Lung microvascular endothelial cell (primary cell): ENCODE measurements at places on chromosomes 7 and 10. TPM values are rescaled to one million over a fixed set of nuclear protein-coding genes. Genes with fewer than 3 reads are reported as not detected.

- DNase-seq, result no peak
These were observed 150.4 kb downstream of the PPP1R3A start for GRCh38 chr7:113768387-113768786.

DNA sequence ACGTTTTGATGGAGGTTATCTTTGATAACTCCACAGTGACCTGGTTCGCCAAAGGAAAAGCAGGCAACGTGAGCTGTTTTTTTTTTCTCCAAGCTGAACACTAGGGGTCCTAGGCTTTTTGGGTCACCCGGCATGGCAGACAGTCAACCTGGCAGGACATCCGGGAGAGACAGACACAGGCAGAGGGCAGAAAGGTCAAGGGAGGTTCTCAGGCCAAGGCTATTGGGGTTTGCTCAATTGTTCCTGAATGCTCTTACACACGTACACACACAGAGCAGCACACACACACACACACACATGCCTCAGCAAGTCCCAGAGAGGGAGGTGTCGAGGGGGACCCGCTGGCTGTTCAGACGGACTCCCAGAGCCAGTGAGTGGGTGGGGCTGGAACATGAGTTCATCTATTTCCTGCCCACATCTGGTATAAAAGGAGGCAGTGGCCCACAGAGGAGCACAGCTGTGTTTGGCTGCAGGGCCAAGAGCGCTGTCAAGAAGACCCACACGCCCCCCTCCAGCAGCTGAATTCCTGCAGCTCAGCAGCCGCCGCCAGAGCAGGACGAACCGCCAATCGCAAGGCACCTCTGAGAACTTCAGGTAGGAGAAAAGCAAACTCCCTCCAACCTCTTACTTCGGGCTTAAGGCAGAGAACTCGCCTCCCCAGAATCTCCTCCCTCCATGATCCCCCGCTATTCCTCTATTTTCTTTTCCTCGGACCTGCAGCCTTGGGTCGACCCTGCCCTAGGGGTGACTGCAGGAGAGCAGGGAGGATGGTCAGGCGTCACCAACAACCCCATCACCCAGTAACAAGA, at the start of gene SERPINE1:
SERPINE1 (plus strand) TSS at position 454 of the 809 bp plus-strand sequence. CDS start 1,290 bp downstream, outside the sequence.
- peak; percentile 99 for DNase-seq

- no peak for DNase-seq
These were observed 72.9 kb upstream of the ARMC3 start for GRCh38 chr10:22854935-22855421.

DNA sequence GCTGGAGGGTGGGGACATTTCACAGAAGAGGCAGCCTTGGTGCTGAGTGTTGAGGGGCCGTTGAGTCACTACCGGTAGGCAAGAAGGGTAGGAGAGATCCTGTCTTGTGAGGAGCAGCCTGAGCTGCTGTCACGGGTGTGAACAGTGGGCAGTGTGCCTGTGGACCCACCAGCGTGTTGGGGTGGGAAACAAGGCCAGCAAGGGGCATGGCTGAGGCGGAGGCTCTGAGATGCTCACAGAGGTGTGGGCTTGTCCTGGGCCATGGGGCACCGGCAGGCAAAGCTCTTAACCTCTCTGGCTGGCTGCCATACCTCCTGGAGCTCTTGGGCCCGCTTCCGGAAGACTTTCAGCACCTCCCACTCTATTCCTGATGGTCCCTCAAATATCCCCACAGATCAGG, 33.6 kb upstream of the SMARCD3 start:
- DNase-seq, result no peak

- DNase-seq, result no peak
These were observed 71.9 kb downstream of the FOXL3 start for GRCh38 chr7:361680-362401.

DNA sequence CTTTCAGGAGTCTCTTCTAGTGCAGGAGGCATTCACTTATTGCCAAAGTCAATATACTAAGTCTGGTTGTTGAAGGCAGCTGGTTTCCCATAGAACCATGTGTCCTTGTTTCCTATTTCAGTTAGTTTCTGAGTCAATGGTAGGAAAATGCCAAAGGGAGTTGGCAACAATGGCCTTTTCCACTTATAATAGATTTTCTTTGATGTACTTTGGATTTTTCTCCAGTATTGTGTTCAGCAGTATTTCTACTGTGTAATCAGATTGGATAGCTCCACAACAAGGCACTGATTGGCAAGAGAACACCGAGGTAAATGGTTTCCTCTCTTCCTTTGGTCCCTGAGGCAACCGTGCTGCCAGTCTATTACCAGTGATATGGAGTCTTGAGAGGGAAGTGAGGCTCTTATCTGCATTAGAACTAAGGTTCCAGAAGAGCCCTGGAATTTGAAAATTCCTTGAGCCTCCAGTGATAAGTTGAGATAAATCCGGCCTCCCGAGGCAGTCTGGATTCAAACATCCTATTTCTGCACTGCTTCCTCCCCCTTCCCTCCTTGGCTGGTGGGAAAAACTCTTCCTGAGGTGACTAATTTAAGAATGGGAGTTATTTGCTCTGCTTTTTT, 7.9 kb upstream of the SEPTIN7 start:
- peak; percentile 88 for DNase-seq

DNA sequence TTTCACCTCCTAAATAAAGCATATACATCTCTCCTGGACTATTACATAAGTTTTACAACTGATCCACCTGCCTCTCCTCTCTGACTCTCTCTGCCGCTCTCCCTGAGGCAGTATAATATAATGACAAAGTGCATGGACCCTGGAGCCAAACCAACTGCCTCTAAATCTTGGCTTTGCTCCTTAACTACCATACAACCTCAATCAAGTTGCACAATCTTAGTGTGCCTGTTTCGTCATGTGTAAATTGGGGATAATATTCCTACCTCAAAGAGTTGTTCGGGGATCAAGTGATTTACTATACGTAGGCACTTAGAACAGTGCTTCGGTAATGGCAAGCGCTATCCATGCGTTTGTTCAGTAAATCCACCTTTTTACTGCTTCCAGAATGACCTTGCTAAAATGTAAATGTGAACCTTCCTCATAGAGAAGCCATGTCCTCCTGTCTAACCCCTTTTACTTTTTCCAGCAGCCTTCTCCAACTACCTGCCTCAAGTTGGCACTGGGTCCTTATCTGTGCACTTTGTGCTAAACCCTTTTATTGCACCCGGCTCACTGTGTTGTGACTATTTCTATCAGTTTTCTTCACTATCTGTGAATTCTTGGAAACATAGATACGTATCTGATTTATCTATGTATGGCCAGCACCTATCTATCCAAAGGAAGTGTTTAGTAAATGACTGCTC, 30.6 kb upstream of the DLD start:
- DNase-seq, result no peak

DNA sequence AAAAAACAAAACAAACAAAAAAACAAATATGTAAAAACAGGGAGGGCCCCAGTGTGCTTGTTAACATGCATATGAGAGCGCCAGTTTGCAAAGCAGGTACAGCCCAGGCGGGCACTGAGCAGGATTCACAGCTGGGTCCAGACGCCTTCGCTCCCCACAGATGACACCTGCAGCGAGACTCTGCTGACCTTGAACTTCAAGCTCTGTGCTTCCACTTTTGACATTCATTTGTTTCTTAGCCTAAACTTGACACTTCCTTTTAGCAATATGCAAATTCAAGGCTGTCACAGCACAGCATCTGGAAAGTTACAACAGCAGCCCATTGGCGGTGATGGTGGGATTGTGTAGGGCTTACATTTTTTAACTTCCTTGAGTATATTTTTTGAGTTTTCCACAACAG, 88.8 kb upstream of the TNS3 start:
- no peak for DNase-seq

DNA sequence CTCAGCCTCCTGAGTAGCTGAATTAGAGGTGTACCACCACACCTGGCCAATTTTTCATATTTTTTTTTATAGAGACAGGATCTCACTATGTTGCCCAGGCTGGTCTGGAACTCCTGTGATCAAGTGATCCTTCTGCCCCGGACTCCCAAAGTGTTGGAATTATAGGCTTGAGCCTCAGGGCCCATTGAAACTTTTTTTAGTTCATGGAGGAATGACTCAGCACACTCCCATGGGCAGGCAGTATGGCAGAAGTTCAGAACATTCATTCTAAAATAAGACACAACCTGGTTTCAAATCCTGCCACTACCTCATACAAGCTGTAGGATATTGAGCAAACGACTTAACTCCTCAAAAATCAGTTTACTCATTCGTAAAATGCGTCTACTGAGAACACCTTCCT, 320.4 kb upstream of the SP8 start:
- no peak for DNase-seq

DNA sequence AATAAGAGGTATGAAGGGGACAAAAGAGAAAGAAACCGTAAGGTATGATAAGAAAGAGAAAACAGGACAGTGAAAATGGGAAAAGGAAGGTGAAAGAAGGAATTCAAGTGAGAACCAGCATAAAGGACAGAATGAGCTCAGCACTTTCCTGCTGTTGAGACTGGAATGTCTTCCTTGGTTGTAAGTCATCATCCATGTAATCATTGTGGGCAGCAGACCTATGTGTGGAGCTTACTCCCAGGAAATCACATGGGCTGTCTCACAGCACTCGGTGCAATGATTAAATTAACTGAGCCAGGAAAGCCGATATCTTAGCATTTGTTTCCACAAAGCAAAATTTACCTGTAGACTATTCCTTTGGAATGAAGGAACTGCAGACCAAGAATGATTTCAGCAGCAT, 118.1 kb downstream of the PRKCQ start:
- DNase-seq, result no peak

DNA sequence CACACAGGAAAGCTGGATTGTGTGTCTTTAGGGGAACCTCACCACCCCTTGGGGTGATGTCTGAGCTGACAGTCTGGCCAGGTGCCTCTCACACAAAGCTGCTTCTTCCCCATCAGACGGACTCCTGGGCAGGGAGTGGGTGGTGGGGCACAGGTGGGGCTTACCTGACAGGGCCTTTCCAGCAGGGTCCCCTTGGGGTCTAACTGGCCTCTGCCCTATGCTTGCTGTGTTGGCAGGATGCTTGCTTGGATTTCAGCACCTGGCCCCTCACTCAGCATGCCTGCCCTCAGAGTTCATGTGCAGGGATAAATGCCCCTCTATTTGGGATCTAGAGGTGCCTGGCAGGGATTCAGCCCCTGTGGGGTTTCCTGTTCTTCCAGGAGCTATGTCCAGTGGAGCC, 496.9 kb upstream of the ZMIZ1 start:
- DNase-seq, result no peak

GRCh38 chr10:124568848-124569622, 107.4 kb downstream of the LHPP start:
- DNase-seq, result no peak

GRCh38 chr10:43702213-43702935, 53.7 kb upstream of the ZNF32 start:
- no peak for DNase-seq

GRCh38 chr7:147980826-147981813, 609.4 kb upstream of the C7orf33 start:
- no peak for DNase-seq

DNA sequence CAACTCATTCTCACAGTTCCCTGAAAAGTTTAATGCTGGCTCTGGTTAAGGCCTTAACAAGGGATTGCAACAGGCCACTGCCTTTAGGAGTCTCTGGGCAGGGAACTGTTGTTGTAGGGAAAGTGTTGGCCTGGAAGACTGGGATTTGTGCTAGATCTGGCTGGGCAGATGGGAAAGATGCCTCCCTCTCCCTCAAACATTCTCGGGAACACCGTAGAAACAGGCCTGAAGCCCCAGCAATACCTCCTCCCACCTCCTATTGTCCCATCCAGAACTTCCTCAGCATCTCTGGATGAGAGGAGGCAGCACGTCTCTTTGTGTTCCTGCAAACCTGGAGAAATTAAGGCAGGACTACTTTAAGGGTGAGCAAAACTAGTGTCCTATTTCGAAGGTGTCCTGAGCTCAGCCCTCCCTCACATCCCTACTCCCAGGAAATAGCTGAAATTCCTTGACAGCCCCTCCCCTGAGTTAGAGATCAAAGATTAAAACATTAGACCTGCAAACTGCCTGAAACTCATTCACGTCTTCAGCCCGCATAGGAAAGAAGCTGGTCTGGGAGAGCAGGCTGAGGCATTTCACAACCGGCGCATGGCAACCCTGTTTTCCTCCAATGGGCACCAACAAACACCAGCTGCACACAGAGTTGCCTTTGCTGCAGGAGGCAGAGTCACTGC, 10.9 kb upstream of the MAP3K8 start:
- peak; percentile 62 for DNase-seq

- peak; percentile 28 for DNase-seq
These were observed 491 bp upstream of the AKAP9 start for GRCh38 chr7:91940171-91940570.

DNA sequence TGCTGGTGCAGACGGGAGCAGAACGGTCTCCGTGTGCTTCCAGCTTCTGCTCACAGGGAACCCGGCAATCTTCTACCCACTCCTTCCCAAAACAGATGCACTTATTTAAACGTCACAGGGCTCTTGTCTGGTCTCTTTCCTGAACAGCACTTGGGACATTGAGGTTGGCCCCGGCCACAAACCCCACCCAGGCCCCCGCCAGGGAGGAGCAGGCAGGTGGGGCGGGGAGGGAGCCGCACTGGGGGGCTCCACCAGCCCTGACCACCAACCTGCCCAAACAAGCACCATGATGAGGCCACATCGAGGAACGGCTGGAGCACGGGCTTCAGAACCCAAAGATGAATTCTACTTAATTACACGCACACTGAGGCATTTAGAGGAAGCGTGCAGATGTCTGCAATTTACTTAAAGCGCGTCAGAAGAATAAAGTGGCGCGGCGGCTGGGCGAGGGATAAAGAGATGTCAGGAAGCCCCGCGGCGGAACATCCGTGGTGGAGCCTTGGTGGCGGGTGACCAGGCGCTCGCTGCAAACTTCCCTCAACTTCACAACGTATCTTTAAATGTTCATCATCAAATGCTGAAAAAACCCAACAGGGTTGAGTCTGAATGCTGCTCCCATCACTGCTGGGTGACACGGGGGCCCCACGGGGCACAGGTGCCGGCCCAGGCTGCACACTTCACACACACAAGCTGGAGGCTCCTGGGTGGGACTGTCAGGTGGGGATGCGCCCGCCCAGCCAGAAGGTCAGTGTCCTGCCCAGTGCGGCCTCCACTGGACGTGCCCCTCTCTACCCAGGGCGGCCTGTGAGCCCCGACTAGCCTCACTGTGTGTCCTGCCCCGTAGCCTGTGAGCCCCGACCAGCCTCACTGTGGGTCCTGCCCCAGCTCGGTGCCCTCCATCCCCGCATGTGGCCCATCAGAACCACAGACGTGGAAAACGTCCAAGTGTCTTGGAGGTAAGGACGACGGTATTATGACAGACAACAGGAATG, 279.2 kb downstream of the MAD1L1 start:
- DNase-seq, result no peak

- peak; percentile 57 for DNase-seq
These were observed 82.1 kb upstream of the PDGFA start for GRCh38 chr7:601595-602340.

- DNase-seq, result no peak
These were observed at the start of gene HMX3 for GRCh38 chr10:123135415-123136141. HMX3 (plus strand) TSS chr10:123135970; CDS start chr10:123136051, 81 bp downstream.

Gene HOXA6
- 2.0 and 2.4 TPM in 2 replicates for total RNA-seq

Gene ACSM6
- not detected in 2 replicates for total RNA-seq

Gene ANKRD30A
- not detected in 2 replicates for total RNA-seq

Gene TASOR2
- total RNA-seq, result 34.9 and 53.6 TPM in 2 replicates

Gene OR2A1
- total RNA-seq, result not detected in 2 replicates

Gene ELFN1
- under 0.01 and 0.44 TPM in 2 replicates for total RNA-seq

Gene KIAA1549
- total RNA-seq, result 1.5 and 2.4 TPM in 2 replicates

Gene ASL
- total RNA-seq, result 38.4 and 54.2 TPM in 2 replicates

Gene HOXA5
- 5.8 and 7.0 TPM in 2 replicates for total RNA-seq
